ENCODE measurements at places on chromosomes 3 and 15.

GRCh38 chr3:185549651-185550111, 2.7 kb downstream of the LIPH start:
- no peak for DNase-seq

DNA sequence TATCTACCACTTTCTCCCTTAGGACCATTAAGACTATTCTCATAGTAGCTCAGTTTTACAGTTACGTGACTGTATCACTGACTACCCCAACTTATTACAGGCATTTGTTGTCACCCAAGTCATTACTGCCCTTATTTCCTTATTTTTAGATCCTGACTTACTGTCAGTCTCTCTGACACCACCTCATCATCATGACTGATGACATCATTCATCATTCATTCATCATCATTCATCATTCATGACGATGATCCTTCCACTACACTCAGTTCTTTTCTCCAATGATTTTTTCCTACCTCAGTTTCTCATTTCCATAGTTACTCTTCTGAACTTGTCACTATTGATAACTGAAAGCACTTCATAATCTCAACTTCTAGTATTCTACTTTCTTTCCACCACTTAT, 83.8 kb downstream of the ADAM10 start:
- no peak for DNase-seq

- no peak for DNase-seq
Observed at GRCh38 chr3:147130461-147130860, 275.9 kb downstream of the ZIC4 start.

- DNase-seq, result no peak
Observed at GRCh38 chr15:92882697-92883162, 17.4 kb upstream of the CHD2 start.

GRCh38 chr15:37788767-37789396, 145.6 kb upstream of the TMCO5A start:
- no peak for DNase-seq
